ENCODE measurements at places on chromosomes 7 and 10.

DNA sequence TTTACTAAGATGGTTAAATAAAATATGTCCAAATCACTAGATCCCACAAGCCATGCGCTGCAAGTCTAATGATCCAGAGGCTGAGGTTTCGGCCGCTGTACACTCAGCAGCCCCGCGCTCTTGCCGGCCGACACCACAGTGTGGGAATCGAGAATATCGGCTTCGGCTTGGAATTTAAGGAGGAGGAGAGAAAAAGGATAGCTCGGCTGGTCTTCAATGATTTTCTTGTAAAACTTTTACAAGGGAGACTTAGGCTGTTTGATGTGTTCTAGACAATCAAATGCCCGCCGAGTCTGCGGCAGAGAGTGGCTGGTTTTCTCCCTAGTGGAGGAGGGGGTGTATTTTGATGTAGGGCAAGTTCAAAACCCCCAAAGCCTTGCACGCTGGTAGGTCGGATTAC lies 118.2 kb upstream of the TCF7L2 start:
- DNase-seq = no peak
- no peak overlapping the region for H3K4me3 ChIP-seq
- H3K27ac ChIP-seq = no peak overlapping the region
- no peaks in the 10 kb centered on the region for H3K27me3 ChIP-seq
- no peaks in the 10 kb centered on the region for H3K4me1 ChIP-seq

GRCh38 chr10:69677985-69678654 lies 48.1 kb downstream of the FAM241B start:
- no peak for DNase-seq
- no peaks in the 10 kb centered on the region for H3K4me1 ChIP-seq
- H3K27ac ChIP-seq = no peak overlapping the region
- no peak overlapping the region for H3K4me3 ChIP-seq
- no peaks in the 10 kb centered on the region for H3K36me3 ChIP-seq
- H3K27me3 ChIP-seq = no peaks in the 10 kb centered on the region

DNA sequence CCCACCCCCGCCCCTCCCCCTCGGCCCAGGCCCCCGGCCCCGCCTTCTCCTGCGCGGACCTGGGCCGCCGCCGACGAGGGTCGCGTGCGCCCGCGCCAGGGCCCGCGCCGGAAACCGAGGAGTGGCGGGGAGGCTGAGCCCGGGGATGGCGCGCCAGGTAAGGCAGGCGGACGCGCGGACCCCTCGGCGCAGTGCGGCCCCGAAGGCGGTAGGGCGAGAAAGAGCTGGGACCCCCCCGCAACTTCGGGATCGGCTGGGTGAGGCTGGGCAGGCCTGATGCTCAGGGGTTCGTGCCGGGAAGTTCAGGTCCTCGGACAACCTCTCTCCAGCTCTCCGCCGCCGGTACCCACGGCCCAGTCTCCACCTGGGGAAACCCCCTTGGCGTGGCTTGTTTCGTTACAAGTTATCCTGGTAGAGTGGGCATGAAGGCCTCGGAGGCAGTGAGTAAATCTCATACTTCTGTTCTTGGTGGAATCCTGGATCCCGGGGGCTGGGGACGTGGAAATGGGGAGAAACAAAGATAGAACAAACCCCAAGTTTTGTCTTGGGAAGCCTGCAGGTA lies 58.4 kb downstream of the ZNF467 start:
- H3K4me1 ChIP-seq = peaks cover 22% of the 10 kb centered on the region
- peak; percentile 50 for DNase-seq
- H3K27me3 ChIP-seq = no peaks in the 10 kb centered on the region
- peak overlapping the region; percentile 68 for H3K4me3 ChIP-seq
- peak overlapping the region; percentile 77 for H3K27ac ChIP-seq

DNA sequence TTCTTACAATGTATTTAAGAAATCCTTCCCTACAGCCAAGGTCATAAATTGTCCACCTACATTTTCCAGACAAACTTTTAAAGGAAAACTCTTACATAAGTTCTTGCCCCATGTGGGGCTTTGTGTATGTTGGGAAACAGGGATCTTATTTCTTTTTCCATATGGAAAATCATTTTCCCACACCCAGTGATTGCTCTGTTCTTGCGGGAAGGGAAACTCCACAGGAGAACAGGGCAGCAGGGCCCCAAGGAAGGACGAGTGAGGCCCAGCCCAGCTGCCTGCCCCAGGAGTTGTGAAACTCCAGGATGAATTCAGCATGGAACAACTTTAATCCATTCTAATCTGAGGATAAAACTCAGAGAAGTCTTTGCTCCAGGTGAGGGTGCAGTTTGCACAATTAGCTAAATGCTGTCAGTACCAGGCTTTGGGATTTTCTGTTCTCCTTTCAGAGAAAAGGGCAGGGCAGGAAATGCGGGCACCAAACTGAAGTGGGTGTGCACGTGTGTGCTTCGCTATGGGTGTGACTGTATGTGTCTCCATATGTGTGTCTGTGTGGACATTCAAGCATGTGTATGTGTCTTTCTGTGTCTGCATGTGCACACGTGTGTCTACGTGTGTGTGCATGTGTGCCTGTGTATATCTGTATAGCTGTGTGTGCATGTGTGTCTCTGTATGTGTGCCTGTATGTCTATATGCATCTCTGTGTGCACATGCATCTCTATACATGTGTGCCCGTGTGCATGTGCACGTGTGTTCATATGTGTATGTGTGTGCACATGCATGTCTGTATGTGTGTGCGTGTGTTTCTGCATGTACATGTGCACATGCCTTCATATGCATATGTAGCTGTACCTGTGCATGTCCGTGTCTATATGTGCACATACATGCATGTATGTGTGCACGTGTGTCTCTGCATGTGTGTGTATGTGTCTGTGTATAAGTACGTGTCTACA lies 102.0 kb upstream of the FAM20C start:
- H3K27me3 ChIP-seq = no peaks in the 10 kb centered on the region
- no peaks in the 10 kb centered on the region for H3K36me3 ChIP-seq
- peak; percentile 40 for DNase-seq
- H3K4me3 ChIP-seq = no peak overlapping the region

DNA sequence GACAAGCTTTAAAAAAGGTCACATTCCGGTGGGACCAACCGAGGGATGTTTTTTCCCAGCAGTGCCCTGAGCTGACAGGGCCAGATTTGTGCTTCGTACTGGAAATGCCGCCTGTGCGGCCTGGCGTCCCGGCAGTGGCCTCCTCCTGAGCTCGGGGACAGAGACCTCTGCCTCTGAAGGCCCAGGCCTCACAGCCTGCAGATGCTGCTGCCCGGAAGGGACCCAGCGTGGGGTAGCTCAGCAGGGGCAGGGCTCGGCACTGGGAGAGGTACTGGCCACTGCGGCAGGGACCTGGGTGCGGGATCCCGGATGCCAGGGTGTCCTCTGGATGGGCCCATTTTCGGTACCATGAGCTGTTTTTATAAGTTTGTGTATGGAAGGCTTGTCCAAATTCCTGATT lies 52.4 kb upstream of the CFAP46 start:
- H3K27ac ChIP-seq = no peak overlapping the region
- H3K4me3 ChIP-seq = no peak overlapping the region
- H3K27me3 ChIP-seq = no peaks in the 10 kb centered on the region
- H3K4me1 ChIP-seq = no peaks in the 10 kb centered on the region

All from CD4-positive, CD25-positive, alpha-beta regulatory T cell (primary cell).